Fibroblast of skin of scalp (primary cell): ENCODE measurements at places on chromosomes 7 and 10.

- DNase-seq, result no peak
Observed at GRCh38 chr7:101168412-101169049, 3.2 kb upstream of the VGF start.

GRCh38 chr10:77244746-77245145, 392.9 kb downstream of the KCNMA1 start:
- no peak for DNase-seq

DNA sequence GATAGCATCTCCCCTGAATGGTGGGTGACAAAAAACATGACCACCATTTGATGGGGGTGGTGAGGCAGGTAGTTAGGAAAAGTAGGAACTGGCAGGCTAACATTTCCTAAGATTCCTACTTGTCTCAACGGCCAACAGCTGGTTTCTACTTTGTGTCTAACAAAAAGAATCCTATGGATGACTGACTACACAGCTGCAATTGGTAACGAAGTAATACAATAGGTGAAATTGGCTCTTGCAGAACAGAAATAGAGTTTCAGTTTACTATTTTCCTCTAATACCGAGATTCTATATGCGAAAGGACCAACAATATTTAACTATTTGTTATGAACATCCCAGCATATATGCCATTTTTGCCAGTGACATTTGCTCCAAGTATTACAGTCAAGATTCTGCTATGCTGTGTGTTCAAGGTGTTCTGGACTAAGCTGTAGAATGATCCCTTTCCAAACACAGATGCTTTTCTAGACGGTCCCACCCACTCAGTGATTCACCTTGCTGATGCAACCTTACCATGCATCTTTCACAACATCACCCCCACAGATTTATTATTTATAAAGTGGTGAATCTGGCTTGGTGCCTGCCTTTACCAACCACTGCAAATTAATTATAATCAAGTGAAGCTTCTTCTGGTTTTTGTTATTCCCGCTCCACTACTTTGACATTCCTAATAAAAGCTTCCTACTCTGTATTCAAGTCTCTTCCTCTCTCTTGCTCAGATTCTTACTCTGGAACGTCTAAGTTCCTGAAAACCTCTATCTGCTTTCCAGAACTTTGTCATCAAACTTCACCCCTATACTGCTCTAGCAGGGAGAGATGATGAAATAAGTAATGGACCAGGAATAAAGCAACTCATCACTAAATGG, 16.8 kb downstream of the BBIP1 start:
- peak; percentile 64 for DNase-seq

- no peak for DNase-seq
Observed at GRCh38 chr10:97811958-97812357, 37.7 kb upstream of the GOLGA7B start.

GRCh38 chr7:129271500-129272355, 46.9 kb downstream of the AHCYL2 start:
- DNase-seq, result peak; percentile 43

- peak; percentile 13 for DNase-seq
Observed at GRCh38 chr7:36605261-36606051, 118.8 kb downstream of the AOAH start.

GRCh38 chr7:55400191-55400590, 35.1 kb downstream of the LANCL2 start:
- DNase-seq, result peak; percentile 35
